CD4-positive, alpha-beta T cell treated with Interleukin-6 for 4 hours (primary cell): ENCODE measurements at places on chromosomes 6 and 20.

DNA sequence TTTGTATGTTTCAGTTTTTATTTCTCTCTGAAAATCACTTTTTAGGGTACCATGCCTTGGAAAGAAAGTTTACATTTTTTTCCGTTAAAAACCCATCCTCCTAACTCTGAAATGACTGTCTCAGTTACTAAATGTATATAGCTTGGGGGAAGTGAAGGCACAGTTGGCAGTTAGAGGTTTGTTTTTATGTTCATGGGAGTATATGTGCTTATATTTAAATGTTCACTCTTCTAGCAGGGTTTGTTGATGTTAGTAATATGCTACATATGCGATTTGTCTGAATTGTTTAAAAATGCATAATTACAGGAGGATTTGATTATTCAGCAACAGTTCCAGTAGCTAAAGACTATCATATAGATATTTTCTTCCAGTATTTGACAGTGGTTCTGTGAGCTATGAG lies 31.1 kb downstream of the CDKAL1 start:
- no peak for DNase-seq

- peak; percentile 62 for DNase-seq
Observed at GRCh38 chr20:25470045-25470444, 62.6 kb downstream of the GINS1 start.

DNA sequence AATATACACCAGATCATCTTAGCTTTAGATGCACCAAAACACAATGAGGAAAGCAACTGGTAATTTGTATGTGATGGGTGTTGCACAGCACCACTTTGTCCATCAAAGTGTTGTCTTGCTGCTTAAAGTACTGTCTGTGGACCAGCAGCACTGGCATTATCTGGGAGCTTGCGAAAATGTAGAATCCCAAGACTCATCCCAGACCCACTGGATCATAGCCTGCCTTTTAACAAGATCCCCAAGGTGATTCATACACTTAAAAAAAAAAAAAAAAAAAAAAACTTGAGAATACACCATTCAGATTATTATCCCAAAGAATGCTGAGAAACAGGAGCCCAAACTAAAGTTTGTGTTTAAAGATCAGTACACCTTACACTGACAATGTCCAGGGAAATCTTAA lies 123.4 kb downstream of the TASP1 start:
- DNase-seq: no peak

- no peak for DNase-seq
Observed at GRCh38 chr20:45853484-45853883, 3.7 kb downstream of the ACOT8 start.

DNA sequence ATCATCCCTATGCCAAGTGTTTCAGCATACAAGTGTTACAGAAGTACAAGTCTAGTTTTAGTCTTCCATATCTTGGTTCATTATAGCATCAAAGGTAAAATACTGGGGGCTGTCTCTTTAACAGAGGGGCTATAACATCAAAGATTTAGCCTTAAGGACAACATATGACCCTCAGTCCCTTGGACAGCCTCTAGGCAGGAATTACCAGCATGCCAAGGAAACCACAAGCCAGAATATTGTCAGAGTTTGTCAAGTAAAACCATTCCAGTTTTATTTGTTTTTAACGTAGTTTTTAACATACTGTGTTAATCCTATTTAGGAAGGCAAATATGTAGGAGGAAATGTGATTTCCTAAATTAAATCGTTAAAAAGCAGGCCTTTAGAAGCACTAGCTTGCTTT lies 18.6 kb downstream of the ZKSCAN8 start:
- DNase-seq: no peak

DNA sequence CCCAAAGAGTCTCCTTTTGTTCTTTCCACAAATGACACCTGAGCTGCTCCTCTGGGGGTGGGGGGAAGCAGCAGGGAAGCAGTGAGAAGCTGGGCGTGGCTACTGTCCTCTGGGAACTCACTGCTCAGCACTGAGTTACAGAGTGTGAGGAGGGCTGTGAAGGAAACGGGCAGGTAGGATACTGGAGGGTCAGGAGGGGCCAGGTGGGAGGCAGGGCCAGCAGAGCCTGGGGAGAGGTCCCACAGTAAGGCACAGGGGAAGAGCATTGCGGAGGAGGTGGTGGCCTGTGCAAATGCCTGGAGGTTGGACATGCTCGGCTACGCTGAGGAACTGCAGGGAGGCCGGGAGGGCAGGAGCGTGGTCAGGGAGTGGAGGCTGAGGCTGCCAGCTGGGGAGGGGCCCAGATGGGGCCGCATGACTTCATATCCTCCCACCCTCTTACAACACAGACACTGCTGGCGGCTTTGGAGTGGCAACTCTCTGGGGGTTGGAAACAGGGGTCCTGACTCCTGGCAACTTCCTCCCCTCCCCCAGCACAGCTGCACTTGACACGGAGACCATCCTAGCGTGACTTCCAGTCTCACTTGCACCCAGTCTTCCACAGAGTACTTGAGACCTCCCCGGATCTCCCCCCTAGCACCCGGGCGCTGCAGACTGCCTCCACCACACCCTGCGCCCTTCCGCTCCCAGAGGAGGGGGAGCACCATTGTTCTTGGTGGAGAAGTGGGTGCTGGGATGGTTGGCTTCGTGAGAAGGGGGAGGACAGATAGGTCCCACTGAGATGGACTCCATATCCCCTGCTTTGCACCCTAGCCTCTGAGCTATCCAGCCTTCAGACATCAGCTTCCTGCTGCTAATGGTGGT lies 34.2 kb downstream of the RBM38 start:
- no peak for DNase-seq

- DNase-seq: no peak
Observed at GRCh38 chr20:6017880-6018279, 36.0 kb downstream of the LRRN4 start.

GRCh38 chr6:150981095-150981494 lies 115.6 kb downstream of the MTHFD1L start:
- DNase-seq: no peak

DNA sequence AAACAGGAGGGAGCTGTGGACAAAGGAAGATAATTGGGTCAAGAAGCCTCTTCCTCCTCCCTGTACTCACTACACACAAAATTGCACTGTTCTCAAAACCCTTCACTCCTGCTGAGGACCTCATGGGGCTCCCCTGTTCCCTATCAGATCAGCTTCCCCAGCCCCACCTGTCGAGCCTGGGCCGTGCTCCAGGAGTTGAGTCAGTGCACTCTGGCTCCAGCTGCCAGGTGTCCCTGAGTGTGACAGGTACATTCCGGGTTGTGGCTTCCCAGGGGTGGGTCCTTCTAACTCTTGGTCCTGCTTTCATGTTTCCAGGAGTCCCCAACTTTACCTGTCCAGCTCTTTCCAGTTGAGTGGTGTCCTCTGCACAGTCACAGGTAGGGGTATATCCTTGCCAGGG lies 8.4 kb downstream of the RAB5IF start:
- DNase-seq: no peak

DNA sequence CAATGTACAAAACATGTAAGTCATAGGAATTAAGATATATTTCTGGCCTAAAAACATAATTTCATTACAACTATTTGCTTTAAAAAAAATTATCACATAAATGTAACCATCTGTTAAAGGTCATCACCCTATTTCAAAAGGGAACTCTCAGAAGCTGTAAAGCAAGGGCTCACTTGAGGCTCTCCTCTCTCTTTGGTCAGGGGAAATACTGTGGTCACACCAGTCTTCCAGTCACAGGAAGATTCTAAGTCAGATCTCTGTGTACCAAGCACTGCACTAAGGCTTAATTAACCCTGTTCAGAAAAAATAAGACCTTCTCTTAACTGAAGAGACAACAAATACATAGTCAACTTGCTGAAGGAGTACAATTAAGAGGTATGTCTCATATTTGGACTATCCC lies 75.6 kb downstream of the MMS22L start:
- no peak for DNase-seq

DNA sequence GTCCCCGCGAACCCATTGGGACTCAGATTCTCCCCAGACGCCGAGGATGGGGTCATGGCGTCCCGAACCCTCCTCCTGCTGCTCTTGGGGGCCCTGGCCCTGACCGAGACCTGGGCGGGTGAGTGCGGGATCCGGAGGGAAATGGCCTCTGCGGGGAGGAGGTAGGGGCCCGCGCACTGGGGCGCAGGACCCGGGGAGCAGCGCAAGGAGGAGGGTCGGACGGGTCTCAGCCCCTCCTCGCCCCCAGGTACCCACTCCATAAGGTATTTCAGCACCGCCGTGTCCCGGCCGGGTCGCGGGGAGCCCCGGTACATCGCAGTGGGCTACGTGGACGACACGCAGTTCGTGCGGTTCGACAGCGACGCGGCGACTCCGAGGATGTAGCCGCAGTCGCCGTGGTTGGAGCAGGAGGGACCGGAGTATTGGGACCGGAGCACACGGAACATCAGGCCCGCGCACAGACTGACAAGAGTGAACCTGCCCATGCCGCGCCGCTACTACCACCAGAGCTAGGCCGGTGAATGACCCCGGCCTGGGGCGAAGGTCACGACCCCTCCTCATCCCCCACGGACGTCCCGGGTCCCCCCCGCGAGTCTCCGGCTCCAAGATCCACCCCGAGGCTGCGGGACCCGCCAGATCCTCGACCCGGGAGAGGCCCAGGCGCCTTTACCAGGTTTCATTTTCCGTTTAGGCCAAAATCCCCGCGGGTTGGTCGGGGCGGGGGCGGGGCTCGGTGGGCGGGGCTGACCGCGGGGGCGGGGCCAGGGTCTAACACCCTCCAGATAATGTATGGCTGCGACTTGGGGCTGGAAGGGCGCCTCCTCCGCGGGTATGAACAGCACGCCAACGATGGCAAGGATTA lies 15.7 kb upstream of the HLA-A start:
- peak; percentile 95 for DNase-seq

GRCh38 chr6:150492507-150492906 lies 107.2 kb upstream of the PLEKHG1 start:
- DNase-seq: no peak

GRCh38 chr6:8678466-8678865 lies 243.1 kb upstream of the SLC35B3 start:
- DNase-seq: no peak

DNA sequence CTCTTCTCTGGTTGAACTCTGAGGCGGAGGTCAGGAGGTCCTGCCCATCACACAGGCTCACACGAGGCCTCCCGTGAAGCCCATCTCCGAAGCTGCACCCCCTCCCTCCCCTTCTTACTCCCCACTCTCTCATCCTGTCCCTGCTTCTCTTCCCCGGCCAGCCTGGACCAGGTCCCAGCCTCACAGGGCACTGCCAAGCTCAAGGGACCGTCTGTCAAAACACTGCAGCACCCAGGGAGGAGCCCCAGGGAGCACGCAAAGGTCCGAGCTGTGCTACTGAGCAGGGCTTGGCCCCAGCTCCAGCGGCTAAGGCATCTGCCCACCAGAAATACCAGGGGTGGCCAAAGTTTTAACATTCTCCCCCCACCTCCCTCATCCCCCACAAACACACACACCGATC lies 70.0 kb downstream of the PSMG4 start:
- no peak for DNase-seq

DNA sequence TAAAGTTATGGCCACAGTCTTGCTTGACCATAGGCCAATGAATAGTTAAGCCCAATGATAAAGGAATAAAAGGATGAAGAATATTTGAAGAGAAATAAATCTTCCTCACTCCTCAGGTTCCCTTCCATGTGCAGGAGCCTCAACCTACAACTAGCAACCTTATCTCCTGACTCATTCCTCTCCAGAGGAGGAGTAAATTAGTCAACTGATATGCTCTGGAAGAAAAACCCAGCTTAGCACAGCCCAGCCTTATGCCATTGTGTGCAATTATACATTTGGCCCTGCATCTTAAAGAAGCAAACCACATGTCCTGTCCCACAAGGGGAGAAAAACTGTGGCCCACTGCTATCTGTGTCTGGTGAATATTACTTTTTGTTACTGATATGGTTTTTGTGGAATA lies 82.1 kb downstream of the PHIP start:
- DNase-seq: no peak

DNA sequence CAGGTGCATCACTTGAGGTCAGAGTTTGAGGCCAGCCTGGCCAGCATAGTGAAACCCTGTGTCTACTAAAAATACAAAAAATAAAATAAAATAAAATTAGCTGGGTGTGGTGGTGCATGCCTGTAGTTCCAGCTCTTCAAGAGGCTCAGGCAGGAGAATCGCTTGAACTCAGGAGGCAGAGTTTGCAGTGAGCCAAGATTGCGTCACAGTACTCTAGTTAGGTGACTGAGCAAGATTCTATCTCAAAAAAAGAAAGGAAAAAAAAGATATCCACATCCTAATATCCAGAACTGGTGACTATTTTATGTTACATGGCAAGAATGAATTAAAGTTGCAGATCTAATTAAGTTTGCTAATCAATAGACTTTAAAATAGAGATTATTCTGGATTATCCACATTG lies 32.5 kb downstream of the SCGN start:
- no peak for DNase-seq

DNA sequence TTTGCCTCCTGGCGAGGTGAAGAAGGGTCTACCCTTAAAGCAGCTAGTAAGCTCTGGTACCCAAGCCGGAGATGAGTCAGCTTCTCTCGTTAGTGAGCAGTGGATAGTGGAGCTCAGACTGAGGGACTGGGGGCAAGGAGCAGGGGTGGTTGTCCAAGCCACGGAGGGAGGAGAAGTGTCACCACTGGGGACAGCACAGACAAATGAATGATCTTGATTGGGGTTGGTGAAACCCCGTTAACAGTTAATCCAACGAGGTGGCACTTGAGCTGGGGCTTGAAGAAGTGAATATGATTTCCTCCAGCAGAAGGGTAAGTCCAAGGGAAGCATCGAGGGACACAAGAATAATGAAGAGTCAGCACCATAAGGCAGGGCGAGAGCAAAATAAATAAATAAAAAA lies 43.0 kb downstream of the JARID2 start:
- no peak for DNase-seq

GRCh38 chr6:149028767-149029405 lies 282.1 kb downstream of the UST start:
- peak; percentile 84 for DNase-seq

DNA sequence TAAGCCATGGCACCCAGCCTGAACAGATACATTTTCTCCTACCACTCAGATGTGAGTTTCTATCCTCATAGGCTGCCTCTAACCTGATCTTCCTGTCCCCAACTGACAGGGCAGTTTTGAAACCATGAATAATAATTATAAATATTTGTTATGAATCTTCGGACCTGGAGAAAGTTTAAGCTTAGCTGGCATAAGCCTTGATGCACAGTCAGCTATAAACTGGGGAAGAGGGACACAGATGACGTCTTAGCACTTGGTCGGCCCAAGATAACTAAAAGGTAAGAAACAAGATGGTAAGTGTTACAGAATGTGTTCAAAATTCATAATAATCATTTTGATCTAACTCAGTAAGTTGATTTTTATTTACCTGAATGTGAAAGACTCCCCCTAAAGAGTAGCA lies 8.1 kb downstream of the ZKSCAN4 start:
- no peak for DNase-seq
